ENCODE measurements at places on chromosomes 16 and 17.

DNA sequence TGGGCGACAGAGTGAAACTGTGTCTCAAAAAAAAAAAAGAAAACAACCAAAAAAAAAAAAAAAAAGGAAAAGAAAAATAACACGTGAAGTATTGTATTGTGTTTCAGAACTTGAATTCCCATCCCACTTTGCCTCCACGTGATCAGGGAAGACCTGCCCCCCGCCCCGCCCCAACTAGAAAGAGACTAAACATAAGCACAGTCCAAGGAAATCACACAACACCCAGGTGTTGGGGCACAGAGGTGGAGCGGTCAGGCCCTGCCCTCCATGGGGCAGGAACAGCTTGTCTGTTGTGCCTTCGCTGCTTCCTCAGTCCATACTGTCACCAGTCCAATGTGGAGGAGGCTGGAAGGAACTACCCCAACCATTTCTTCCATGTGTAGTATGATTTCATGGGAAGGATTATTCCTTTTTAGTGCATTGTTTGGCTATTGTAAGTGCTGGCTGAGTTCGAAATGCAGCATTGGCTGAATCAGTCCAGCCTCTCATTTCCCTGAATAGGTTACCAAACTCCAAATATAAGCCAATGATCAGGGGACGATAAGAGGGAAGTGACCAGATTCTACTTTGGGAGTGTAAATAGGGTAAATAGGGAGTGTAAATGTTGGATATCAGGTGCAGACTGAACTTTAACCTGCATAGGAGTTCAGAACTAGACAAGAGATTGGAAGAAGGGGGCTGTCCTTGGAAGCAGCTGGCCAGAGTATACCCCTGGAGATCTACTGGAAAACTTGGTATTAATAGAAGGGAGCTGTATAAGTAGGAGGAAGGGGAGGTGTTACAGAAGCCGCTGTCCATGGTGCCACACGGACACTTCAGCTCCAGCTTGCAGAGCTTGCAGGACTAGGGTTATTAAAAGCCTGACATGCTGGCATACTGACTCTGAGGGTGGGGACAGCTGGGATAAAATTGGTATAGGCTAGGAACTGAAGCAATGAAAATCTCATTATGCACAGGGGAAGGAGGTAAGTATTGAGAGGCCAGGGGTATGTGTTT lies 50.7 kb downstream of the TANGO6 start:
- peak; percentile 60 for DNase-seq

- no peak for DNase-seq
These were observed 12.5 kb upstream of the TMIGD1 start for GRCh38 chr17:30346221-30346795.

DNA sequence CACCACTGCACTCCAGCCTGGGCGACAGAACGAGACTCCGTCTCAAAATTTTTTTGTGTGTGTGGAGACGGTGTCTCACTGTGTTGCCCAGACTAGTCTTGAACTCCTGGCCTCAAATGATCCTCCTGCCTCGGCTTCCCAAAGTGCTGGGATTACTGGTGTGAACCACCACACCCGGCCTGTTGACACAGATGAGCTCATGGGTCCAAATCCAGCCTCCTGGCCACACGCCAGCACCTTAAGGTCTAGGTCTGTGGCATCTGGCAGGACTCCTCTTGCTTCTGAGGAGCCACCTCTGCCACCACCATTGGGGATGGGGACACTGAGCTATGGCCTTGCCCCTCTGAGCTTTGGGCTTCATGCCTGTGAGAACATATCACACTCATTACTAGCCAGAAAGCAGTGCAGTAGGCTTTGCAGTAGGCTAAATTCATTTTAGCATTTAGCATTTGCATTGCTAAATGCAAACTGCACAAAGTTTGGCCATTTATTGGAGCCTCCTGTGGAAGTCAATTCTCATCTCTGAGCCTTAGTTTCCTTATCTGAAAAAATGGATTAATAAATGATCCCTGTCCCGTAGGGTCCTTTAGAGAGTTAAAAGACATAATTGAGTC lies 5.5 kb upstream of the CDIPT start:
- peak; percentile 33 for DNase-seq

GRCh38 chr17:57873261-57874057 lies 23.6 kb upstream of the MRPS23 start:
- no peak for DNase-seq

DNA sequence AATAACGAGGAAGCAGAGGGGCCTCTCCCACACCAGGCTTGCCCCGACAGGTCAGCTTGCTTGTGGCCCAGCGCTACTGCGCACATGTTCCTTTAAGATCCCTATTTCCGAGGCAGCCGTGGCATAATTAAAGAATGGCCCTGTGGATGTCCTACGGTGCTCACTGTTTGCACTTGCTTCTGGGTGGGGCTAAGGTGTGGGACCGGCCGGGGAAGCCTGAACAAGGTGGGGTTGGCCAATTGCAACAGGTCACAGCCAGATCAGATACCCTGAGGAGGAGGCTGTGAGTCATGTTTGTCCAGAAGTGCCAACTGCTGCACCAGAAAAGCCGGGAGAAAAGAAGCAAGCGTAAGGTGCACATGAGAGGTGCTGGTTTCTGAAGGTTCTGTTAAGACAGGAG lies 158.5 kb upstream of the CACNG5 start:
- DNase-seq, result no peak

GRCh38 chr17:9356488-9356911 lies 219.1 kb downstream of the STX8 start:
- DNase-seq, result peak; percentile 58

GRCh38 chr17:82449131-82449882 lies 1.2 kb downstream of the CYBC1 start:
- DNase-seq, result peak; percentile 66

DNA sequence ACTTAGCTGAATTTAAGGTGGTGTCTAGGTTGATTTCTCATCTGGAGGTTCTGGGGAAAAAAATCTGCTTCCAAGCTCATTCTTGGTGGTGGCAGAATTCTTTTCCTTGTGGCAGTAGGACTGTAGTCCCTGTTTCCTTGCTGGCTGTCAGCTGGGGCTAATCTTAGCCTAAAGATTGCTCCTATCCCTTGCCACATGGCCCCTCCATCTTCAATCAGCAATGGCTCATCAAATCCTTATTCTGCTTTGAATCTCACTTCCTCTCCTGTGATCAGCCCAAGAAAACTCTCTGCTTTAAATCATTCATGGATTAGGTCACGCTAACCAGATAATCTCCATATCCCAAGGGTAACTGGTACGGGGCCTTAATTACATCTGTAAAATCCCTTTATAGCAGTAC lies 6.6 kb downstream of the FAM20A start:
- DNase-seq, result no peak
